ENCODE measurements at places on chromosomes 4 and X.

DNA sequence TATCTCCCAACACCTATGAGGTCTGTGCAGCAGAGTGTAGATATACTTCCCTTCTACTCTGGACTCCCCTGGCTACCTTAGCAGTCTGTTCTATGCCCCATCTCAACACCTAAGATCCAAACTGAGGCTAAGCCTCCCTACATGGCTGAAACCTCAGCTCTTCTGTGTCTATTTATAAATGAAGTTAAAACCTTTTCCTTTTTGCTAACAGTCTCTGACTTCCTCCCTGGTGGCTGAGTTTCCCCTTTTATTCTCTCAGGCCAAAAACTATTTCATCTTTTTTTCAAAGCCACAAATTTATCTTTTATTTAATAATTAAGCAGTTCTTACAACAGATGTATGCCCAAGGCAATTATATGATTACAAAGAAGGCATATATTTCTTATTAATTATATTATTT lies 111.8 kb upstream of the STIM2 start:
- no peak for DNase-seq

DNA sequence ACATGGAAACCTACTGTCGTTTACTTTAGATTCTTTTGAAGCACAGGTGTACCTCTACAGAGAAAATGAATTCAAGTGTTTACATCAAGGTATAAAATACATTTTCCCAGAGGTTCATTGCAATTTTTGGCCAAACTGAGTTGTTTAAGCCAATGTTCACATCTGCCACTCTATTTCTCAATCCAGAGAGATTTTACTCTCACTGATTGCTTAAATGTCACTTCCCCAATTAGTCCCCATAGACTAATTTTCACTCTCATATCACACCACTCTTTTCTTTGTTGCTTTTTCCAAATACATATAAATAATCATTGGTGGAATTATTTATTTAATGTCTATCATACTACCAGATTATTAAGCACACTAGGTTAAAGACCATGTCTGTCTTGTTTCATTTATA lies 271.8 kb downstream of the PPP3CA start:
- DNase-seq: no peak

- no peak for DNase-seq
Measured at GRCh38 chr4:87863486-87863885, 30.7 kb downstream of the MEPE start.

GRCh38 chr4:186936496-186937375 lies 213.1 kb upstream of the FAT1 start:
- peak; percentile 53 for DNase-seq

GRCh38 chr4:53640576-53641453 lies 49.5 kb upstream of the LNX1 start:
- no peak for DNase-seq

DNA sequence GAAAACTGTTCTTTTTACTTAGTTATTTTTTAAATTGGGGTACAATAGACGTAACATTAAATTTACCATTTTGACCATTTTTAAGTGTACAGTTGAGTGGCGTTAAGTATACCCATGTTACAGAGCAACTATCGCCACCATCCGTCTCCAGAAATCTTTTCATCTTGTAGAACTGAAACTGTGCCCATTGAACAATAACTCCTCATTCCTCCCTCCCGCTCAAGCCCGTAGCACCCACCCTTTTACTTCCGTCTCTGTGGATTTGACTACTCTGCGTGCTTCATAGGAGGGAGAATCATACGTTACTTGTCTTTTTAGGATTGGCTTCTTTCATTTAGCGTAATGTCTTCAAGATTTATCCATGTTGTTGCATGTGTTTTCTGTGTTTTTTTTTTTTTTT lies 55.3 kb downstream of the TMEM131L start:
- no peak for DNase-seq

DNA sequence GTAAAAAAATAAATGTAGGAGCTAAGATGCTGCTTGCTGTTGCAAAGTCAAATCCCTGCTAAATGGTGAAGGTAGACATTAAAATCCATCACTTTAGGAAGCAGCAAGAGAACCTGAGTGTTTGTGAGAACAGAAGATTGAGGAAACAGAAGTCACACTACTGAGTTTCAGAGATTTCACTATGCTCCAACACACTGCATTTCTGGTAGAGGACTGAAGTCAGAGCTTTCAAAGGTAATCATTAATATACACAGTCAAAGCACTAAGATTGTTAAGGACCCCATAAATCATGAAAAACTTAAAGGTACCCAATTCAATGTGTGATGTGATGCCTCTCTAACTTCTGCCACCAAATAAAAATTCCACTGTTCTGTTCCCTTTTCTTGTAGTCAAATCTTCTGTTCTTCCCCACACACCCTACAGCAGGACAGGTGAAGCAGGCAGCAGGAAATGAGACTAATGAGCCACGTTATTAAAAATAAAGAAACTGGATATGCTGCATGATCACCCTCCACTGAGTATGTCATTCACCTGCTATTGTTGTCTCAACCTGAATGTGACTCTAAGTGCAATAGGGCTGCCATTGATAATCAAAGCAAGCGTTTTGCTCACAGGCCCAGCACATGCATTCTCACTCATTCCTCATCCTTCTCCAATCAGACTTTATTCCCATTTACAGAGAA lies 28.9 kb upstream of the APELA start:
- no peak for DNase-seq

DNA sequence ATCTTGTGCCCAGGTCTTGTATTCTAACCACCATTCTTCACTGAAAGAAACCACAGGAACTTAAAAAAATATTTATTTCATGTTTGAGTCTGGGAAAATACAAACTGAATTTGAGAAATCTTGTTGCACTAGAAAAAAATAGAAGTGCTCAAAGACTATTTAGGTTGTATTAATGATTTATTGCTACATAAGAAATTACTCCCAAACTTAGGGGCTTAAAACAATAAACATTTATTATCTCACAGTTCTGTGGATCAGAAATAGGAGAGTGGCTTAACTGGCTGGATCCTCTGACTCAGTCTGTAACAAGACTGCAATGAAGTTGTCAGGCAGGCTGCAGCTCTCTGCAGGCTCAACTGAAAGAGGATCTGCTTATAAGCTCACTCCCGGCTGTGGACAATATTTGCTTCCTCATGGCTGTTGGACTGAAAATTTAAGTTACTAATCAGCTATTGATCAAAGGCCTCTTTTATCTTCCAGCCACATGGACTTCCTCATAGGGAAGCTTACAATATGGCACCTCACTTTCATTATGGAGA lies 295.4 kb upstream of the FAM241A start:
- DNase-seq: no peak

DNA sequence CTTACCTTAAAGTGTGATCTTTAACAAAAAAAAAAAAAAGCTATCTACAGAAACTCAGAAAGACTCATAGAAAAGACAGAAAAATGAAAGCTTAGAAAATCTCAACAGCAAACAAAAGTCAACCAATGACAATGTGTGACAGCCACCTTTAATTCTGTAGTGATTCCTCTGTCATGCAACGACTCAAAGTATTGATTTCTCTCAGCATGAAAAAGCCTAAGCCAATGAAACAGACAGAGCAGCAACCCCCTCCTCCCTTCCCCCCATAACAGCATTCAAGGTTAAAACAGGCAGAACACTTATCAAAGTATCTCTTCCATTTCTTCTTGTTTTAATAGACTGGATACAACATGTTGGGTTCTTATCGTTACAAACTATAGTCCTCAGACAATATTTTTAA lies 112.5 kb downstream of the MAB21L2 start:
- DNase-seq: no peak

GRCh38 chr4:109748114-109748513 lies 18.2 kb upstream of the PLA2G12A start:
- DNase-seq: no peak

DNA sequence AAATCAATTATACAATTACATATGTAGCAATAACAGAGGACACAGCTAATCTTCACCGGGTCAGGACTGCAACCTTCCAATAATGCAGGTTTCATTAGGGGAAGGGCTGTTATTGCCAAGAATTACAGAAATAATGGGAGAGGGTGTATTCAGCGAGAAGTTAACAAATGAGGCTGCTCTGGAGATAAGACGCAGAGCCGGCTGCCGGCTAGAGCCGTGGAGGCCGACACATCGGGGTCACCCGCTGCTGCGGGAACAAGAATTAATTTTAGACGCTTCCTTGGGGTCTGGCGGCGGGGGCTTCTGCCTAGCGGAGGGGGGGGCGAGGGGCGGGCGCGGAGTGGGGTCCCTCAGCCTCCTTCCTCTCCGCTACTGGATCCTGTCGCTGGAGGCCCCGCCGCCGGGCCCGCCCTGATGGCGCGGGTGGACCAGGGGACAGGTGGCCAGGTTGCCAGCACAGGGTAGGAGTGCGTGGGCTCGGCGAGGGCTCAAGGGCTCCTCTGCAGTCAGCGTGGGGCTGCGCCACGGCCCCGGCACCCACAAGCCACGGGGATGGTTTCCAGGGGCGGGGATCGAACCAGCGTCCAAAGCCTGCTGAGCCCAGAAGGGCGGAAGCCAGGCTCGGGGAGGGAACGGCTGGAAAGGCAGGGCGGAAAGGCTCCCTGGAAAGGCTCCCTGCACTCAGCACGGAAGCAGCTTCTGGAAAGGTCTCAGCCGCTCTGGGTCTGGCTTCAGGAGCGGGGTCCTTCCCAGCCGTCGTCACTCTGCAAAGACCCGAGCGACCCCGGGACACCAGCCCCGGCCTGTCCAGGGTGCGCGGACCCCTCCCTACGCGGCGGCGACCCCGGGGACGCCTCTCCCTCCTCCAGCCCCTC lies 113.8 kb upstream of the NKX1-1 start:
- no peak for DNase-seq

DNA sequence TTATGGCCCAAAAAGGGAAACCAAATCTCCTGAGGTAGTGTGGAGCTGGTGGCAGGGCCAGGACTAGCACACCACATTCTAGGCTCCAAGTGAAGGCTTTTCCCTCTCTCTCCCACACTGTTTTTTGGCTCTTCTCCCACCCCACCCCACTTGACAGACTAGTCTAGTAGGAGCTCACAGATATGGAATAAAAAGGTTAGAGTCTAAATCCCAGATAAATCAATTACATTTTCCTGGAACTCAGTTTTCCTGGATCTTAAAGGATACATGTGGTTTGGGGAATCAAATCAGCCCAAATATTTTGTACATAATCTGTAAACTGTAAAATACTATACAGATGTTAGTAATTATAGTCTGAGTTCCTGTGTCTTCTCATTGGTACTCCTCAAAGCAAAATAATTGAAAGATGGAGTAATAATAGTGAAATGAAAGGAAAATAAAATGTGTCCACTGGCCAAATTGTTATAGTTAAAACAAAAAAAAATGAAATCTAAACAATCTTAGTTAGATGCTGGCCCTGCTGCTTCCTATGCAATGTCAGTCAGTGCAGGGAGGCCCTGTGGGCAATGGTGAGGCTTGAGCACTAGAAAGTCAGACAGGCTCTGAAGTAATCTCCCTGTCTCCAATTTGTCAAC lies 370.4 kb upstream of the CPEB2 start:
- no peak for DNase-seq

GRCh38 chr4:151658959-151659600 lies 101.7 kb downstream of the GATB start:
- peak; percentile 6 for DNase-seq

- DNase-seq: no peak
Measured at GRCh38 chr4:77920371-77920770, 57.7 kb downstream of the MRPL1 start.

DNA sequence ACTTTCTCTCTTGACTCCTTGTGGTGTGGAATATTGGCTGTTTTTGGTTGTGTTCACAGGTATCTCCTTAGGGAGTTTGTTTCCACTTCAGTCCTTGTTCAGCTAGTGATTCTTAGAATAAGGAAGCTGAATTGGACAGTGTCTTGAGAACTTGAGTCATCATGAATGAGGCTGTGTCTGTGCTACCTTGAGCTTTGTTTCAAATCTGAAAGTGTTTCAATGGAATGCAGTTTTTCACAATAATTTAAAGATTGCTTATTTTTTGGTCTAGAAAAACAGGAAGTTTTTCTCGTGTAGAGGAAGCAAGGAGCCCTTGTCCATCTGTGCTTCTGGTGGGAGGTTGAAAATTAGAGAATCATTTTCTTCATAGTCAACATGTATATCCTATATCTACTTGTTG lies 76.5 kb downstream of the ZNF518B start:
- DNase-seq: no peak

GRCh38 chr4:63919636-63920365 lies 489.4 kb downstream of the TECRL start:
- no peak for DNase-seq

GRCh38 chr4:100042235-100042634 lies 92.2 kb upstream of the H2AZ1 start:
- no peak for DNase-seq

DNA sequence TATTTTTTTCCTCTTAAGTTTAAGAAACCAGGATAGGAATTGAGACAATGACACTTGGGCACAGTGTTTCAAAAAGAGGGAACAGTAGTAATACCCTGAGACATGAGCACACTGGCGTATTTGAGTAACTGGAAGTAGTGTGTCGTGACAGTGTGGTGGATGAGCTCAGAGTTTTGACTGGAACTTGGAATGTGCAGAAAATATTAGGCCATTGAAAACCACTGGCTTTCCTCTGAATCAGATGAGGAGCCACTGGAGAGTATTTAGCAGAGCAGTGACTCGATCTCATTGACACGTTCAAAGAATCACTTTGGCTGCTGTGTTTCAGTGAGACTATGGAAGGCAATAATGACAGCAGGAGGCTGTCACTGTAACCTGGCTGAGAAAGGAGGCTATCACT lies 1531.2 kb downstream of the STIM2 start:
- DNase-seq: no peak

GRCh38 chr4:37758226-37758625 lies 68.3 kb upstream of the PGM2 start:
- DNase-seq: no peak

- DNase-seq: no peak
Measured at GRCh38 chrX:9339603-9340491, 125.0 kb upstream of the TBL1X start.

- no peak for DNase-seq
Measured at GRCh38 chr4:121070696-121071639, 1.4 kb downstream of the NDNF start.

- DNase-seq: no peak
Measured at GRCh38 chr4:17646693-17647092, 32.3 kb downstream of the MED28 start.

DNA sequence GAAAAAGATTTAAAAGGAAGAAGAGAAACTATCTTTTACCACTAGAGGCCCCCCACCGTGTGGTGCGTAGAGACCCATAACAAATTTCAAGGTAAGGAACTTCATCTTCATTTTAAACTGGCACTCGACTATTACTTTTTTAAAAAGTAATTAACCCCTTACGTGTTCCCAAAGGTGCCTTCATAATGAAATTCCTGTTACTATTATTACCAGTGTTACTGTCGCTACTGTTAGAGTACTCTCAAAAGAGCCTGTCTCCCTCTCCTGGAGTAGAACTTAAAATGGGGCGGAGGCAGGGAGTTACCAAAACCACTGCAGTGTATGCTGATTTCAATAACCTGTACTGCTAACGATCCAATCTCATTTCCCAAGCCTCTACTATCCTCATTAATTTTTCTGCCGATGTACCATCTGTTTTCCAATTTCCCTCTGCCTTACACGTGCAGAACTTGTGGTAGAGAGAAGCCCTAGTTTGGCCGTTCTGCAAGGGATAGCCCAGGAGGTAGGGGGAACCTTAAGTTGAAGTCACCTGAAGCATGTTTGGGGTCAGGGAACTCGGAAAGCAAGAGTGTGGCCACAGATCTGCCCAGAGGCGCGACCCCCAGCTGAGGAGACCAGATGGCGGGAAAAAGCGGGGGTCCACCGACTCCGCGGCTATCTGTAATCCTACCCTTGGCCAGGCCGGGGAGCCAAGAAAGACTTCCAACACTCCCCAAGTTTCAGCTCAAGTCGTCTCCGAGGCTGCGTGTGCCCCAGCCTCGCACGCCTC lies 720 bp upstream of the STK26 start:
- DNase-seq: no peak

- DNase-seq: peak; percentile 28
Measured at GRCh38 chrX:30282527-30282926, 26.7 kb downstream of the NR0B1 start.
